Activated naive CD4-positive, alpha-beta T cell (primary cell): ENCODE measurements at places on chromosomes 2 and 18.

GRCh38 chr2:105042189-105042588 lies 4.3 kb downstream of the MRPS9 start:
- DNase-seq: no peak

- DNase-seq: no peak
These were observed 814.0 kb upstream of the ID2 start for GRCh38 chr2:7867867-7868266.

DNA sequence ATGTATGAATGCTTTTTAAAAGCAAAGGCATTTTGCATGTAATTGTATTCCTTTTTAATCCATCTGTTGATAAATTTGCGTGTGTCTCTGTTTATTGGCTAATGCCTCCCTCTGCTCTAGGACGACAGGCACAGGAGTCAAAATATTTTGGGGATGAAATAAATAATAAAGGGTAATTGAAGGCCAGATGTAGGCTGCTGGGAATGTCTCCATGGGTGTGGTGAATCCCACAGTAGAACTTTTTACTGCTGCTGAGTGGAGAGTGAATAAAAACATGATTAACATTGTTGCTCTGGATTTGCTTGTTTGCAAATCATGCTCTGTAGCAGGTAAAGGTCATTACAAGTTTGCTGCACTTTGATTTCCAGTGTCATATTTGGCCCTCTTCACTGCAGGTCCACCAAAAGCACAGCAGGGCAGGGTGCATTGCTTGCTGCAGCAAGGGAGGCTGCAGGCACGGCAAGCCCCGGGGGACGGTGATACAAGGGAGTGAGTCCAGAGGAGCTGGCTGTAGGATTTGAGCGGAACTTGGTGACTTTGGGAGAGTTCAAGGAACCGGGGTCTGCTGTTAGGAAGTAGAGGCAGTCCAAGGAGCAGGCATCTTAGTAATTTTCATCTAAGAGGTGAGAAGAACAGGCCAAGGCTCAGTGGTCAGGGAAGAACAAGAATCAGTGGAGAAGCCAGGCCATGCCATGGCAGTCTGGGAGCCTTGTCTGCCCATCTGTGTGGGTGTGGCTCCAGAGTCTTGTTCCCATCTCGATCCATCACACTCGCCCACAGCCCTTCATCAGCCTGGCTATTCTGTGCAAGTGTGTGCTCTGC lies 201.5 kb upstream of the RAB6C start:
- no peak for DNase-seq

- no peak for DNase-seq
These were observed 58.2 kb downstream of the KLHL14 start for GRCh38 chr18:32714571-32715148.

- no peak for DNase-seq
These were observed 45.5 kb downstream of the CNGA3 start for GRCh38 chr2:98391581-98392270.

DNA sequence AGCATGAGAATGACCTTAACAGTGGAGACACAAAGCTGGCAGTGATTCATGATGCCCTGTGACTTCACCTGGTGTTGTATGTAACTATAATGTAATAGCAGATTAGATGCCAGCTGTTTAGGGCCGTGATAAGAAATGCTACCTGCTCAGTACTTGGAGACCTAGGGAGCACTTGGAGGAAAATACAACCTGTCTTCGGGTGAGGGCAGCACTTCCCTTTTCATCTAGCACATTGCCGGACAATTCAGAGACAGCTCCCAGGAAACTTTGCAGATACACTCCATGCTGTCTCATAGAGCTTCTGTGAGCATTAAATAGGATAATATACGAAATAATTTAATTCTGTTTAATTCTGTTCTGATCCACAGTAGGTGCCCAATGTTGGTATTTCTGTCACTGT lies 668.5 kb downstream of the TSN start:
- no peak for DNase-seq

GRCh38 chr2:236338495-236339184 lies 74.4 kb upstream of the ASB18 start:
- no peak for DNase-seq
